Stimulated activated CD8-positive, alpha-beta memory T cell treated with anti-CD3 and anti-CD28 coated beads, Interleukin-15, amount 100 ng/mL, for 24 hours (primary cell): ENCODE measurements at places on chromosomes 12 and 14.

- no peak for DNase-seq
Observed at GRCh38 chr12:103901518-103902173, 28.6 kb upstream of the HSP90B1 start.

GRCh38 chr12:115752913-115753726, 524.4 kb downstream of the MED13L start:
- no peak for DNase-seq

DNA sequence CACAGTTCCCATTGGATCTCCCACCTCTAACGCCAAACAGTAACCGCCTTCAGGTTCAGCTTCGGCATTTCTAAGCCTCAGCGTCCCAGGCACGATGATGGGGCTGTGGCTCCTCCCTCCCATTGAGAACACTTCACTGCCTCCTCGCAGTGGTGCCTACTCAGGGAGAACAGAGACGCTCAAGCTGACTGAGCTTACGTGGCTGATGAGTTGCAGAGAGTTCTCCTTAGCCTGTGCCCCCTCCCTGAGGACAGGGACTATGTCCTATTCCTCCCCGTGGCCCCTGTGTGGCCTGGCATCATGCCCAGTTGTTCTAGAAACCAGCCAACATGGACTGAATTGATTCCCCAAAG, 87.0 kb downstream of the ITPK1 start:
- no peak for DNase-seq

DNA sequence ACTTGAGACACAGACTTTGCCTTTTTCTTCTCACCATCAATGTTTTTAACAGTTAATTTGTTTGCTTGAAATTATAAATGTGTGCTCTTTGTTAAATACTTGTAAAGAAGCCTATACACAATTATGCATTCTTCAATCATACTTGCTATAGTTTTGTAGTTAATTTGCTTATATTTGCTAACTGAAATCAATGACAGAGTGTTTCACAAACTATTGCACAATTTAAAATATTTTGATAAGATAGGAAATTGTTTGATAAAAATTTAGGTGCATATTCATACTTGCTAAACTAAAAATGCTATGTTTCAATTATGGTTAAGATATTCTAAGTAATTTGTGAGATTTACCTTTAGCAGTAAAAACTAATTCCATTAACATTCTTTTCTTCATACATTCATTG, 13.7 kb upstream of the OR4K5 start:
- DNase-seq: no peak

- no peak for DNase-seq
Observed at GRCh38 chr12:120257041-120257821, 8.3 kb downstream of the PXN start.

DNA sequence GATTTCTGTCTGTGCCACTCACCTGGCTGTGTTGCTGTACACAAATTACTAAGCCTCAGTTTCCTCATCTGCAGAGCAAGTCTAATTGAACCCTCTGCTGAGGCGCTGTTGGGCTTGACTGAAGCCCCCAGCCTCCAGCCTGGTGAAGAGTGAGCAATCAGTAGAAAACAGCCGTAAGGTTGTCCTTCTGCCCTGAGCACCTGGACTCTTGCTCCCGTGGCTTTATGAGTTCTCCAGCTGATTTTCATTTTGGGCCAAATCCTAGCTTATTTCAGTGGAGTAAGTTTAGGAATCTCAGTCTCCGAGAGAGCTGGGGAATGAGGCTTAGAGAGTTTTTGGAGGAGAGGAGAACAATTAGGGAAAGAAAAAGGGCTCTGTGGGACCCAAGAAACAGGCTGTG, 133.9 kb upstream of the EVL start:
- DNase-seq: no peak

- DNase-seq: peak; percentile 38
Observed at GRCh38 chr12:46383654-46384450, 11.3 kb upstream of the SLC38A2 start.

DNA sequence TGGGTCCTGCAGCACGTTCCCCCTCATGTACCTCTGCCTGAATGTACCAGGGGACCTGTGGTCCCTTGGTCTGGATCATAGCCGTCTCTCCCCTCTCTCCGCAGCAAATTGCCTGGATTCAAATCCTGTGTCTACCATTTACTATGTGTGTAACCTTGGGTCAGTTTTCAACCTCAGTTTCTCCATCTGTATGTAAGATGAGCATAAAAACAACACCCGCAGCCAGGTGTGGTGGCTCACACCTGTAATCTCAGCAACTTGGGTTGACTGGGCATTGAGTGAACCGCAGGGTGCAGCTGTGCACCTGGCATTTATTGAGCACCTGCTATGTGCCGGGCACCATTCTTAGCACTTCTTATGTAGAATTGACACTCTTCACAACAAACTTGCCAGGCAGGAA, 14.1 kb downstream of the CYP46A1 start:
- DNase-seq: no peak

DNA sequence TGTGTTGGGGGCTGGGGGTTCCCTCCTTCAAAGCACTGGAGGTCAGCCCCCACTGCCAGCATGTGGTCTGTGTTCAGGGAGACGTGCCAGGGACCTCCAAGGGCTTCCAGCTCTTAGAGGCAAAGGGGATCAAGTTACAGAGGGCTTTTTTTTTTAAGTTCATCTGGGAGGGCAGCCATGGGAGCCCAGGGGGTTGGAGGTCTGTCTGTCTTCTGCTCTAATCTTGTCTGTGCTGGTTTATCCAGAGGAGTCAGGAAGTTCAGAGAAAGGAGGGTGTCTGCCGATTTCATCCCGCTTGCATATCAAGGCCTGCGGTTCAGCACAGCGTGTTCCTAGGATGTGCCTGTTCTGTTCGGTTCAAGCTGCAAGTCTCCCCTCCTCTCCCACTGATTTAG, 72.2 kb downstream of the TMEM132C start:
- DNase-seq: no peak

DNA sequence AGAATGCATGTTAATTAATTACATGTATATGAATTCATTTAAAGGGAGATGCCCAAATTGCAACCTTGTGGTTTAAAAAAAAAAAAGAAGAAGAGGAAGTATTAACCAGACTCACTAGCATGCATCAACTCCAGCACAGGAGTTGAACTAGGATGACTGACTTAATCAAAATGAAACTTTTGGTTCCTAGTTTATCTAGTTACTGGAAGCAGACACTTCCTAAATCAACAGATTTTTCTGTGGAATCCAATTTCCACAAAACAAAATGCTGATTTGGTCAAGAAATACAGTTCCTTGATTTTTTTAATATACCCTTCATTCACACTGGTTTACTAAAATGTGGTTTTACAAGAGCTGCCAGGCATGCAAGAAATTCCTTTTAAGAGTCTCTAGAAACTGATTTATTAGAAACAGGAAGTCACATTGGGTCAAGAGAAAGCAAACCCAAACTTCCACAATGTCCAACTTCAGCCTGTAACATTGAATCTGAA, 41.6 kb downstream of the ITPR2 start:
- DNase-seq: no peak

- no peak for DNase-seq
Observed at GRCh38 chr12:52413202-52413601, 7.1 kb upstream of the KRT82 start.

DNA sequence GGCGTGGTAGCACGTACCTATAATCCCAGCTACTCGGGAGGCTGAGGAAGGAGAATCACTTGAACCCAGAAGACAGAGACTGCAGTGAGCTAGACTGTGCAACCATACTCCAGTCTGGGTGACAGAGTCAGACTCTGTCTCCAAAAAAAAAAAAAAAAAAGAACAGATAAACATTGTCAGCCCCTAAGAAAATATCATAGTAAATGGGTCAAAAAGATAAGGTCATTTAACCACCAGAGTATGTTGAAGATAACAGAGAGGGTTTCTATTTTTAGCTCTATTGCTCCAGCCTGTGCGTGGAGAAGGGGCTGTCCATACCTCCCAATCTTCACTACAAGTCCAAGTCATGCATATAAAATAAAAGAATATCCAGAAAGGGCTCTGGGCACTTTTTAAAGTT, 15.4 kb downstream of the LGMN start:
- DNase-seq: no peak

DNA sequence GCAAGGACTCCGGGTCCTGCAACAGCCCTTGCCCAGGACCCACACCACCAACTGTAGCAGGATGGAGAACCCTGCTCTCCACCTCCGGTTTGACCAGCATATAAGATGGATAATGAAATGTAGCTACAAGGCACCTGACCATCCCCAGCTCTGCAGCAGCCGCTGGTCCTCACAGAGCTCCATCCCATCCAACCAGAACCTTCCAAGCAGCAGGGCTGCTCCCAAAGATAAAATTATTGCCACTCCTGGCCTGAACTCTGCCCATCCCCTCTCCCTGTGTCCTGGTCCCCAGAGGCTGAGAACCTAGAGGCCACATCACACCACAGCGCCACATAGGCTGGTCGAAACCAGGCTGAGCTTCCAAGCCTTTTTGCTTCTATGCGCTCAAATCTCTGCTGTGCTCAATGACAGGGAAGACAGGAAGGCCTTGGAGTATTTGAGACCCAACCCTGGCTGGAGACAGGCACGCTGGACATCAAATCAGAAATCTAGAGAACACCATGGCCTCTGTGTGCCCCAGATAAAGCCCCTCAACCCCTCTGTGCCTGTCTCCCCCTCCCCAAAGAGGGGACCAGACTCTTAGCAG, 4.2 kb downstream of the CDK2AP1 start:
- no peak for DNase-seq

GRCh38 chr14:28751467-28752058, 15.0 kb upstream of the FOXG1 start:
- no peak for DNase-seq

DNA sequence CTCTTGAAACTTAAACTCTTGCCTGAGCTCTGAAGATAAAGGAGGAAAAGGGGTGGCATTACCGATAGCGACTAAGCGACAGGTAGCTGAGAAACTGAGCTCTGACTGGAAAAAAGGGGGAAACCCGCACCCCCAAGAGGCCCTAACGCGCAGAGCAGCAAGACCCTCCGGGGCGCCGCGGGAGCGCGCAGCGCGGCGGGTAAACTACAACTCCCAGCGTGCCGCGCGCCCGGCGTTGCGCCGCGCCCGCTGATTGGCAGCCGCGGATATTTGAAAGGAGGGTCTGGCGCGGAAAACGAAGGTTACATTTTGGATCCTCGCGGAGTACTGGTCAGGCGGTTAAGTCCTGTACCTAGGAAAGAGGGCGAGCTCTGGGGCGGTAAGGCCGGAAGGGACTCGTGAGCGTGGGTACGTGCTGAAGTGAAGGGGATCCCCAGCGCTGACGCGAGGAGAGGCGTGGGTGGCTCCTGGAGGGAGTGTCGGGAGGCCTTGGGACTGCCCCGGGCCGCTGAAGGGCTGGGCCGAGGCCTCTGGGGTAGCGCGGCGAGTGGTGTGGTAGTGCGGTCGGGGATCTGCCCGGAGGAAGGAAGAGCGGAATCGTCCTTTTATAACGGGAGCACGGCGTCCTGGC, at the start of gene ESPL1:
Gene ESPL1, plus strand, starts transcription at position 301 of the 631 bp plus-strand sequence. CDS start 468 bp downstream, outside the sequence.
- DNase-seq: peak; percentile 62

- no peak for DNase-seq
Observed at GRCh38 chr14:33432407-33433023, 493.8 kb downstream of the NPAS3 start.

DNA sequence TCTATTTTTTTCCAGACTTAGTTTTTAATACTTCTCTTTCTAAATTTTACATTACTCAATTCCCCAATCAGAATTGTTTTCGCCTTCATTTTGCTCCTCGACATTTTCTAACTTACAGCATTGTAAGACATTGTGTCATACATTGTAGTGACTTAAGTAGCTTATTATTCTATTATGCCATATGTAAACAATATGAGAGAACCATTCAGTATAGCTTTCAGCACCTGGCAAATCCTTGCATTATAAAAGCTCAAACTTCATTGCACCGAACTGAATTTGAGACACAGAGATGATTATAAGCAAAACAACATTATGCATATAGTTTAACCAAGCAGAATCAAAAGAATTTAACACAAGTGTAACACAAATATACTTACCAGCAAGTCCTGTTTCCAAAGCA, 46.8 kb downstream of the EXOC5 start:
- no peak for DNase-seq

GRCh38 chr12:116783525-116784237, 45.6 kb downstream of the RNFT2 start:
- DNase-seq: no peak

DNA sequence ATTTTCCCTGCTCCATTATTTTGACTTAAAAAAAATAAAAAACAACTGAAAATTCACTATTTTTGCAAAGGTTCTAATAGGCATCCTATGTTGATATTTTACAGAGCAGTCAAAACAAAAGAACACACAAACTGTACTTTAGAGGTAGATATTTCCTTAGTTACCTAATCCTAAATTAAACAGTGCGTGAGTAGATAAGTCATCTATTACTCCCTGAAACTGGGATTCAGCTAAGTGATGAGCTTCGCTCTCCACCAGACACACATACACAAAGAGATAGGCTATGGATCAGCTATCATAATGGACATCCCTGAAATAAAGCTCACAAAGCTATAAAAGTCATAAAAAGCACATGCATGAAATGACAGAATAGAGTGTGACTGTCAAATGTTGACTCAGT, 398.7 kb downstream of the SOX5 start:
- DNase-seq: no peak

DNA sequence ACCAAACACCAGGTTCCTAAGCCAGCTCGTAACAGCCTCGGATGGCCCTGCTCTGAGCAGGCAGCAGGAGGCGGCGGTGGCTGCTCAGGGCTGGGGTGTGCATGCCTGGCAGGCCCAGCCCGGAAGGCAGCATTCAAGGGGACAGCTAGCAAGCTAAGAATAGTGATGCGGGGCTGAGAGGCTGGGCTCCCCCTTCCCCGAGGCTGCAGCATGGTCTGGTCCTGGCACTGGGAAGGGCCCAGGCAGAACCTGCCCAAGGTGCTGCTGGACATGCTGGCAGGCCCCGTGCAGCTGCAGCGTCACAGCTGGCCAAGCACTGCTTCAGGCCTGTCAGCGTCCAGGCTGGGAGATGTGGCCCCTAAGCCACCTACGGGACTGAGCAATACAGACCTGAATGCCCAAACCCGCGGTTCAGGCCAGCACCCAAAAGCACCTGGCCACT, 26.4 kb upstream of the NUDT14 start:
- no peak for DNase-seq

DNA sequence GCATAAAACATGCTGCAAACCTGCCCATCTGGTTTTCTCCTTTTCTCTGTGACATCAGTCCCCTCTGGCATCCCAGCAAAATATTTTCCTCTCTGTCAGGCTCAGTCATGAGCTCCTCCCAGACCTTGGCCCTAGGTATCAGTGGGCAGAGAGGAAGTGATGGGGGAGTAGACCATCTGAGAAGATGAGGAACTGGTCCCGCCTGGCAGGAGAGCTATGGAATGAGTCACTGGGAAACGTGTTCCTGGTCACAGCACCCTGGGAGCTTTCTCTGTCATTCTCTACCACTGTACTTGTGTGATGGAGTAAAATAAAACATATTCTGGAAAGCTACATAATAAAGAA, 5.0 kb upstream of the SRSF9 start:
- DNase-seq: no peak

- DNase-seq: no peak
Observed at GRCh38 chr12:93925585-93926205, 222.7 kb upstream of the PLXNC1 start.

DNA sequence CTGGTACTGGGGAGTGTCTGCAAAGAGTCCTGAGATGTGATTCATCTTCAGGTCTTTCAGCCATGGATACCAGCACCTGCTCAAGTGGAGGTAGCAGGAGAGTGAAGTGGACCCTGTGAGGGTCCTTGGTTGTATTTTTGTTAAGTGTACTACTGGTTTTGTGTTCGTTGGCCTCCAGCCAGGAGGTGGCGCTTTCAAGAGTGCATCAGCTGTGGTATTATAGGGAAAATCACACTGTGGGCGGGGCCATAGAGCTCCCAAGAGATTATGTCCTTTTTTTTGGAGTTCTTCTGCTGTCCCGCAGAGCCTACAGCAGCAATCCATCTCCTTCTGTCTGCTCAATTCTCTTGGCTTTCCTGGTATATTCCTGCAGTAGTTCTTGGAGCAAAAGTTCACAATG, 66.8 kb downstream of the SPATA7 start:
- DNase-seq: no peak

- DNase-seq: no peak
Observed at GRCh38 chr14:20855652-20856291, 35.4 kb upstream of the RNASE3 start.
